ENCODE measurements at places on chromosomes 5 and 9.
A peak's percentile ranks its signal among the peaks of the same experiment; 100 is the strongest.

- no peak for DNase-seq
Measured at GRCh38 chr5:17436761-17437221, 61.2 kb upstream of the TAF11L2 start.

DNA sequence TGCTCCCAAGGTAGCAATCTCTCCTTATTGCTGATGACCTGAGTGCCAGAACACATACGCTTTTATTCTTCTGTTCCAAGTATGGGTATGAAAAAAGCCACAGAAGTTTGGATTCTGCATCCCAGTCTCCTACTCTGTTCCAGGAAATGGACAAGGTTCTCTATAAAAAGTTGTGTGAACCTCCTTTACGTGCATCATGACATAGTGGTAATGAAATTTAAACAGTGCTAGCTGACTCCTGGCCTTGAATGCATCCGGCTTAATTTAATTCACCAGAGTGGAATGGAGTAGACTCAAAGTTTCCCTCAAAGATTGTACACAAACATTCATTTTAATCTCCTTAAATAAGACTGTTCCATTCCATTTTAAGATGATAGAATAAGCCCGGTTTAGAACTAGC, 68.9 kb downstream of the LURAP1L start:
- no peak for DNase-seq

DNA sequence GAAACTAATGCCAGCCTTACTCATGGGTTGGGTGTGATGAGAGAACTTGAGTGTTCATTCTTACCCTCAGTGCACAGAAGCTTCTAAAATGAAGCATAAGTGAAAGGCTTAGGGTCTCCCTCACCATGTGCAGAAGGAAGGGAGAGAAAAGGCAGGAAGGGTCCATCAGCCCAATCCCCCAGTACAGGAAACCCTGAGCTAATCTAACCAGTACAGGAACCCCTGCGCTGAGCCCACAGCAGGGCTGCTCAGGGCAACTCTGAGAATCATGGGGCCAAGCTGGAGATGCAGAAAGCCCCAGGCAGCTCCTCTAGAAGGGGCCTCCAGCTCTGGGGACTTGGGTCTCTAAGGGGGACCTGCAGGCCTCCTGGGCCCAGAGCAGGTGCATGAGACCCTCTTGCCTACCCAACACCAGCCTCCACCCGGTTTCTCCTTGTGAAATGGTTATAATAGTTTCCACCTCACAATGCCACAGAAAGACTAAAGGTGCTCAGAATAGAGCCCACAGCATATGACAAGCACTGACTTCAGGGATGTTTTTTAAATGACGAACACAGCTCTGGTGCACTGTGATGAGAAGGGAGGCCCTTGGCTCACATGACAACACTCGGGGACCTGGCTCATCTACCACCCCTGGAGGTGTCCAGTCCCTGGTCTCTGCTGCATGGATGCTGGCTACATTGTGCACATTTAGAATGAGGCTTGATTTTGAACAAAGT, 190.1 kb downstream of the ACTL7B start:
- DNase-seq = no peak

GRCh38 chr5:71587766-71588532, 809 bp downstream of the MCCC2 start:
- no peak for DNase-seq

GRCh38 chr5:151254556-151254955, 1.6 kb downstream of the GM2A start:
- DNase-seq = no peak

GRCh38 chr9:17846948-17847655, 268.2 kb downstream of the SH3GL2 start:
- no peak for DNase-seq

GRCh38 chr5:156913719-156914370, 49.2 kb downstream of the TIMD4 start:
- DNase-seq = peak; percentile 47

GRCh38 chr5:135276151-135276550, 122.9 kb downstream of the MACROH2A1 start:
- DNase-seq = no peak

- DNase-seq = no peak
Measured at GRCh38 chr5:67639976-67640375, 443.4 kb upstream of the CD180 start.

DNA sequence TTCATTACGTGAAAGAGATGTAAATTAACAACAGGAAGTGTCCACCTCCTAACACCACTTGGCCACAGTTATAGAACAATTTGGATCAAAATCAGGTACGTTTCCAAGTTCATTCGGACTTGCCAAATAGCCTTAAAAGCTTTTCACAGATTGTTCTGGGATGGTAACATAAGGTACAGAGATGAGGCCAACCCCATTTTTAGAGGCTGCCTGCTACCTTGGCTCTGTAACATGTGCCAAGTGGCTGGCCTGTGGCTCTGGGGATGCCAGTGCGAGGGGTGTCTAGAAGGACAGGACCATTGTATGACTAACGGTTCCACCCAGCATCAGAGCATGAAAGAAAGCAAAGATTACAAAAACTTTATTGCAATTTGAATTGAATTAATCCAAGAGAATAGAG, 91.0 kb downstream of the LHFPL2 start:
- DNase-seq = no peak

DNA sequence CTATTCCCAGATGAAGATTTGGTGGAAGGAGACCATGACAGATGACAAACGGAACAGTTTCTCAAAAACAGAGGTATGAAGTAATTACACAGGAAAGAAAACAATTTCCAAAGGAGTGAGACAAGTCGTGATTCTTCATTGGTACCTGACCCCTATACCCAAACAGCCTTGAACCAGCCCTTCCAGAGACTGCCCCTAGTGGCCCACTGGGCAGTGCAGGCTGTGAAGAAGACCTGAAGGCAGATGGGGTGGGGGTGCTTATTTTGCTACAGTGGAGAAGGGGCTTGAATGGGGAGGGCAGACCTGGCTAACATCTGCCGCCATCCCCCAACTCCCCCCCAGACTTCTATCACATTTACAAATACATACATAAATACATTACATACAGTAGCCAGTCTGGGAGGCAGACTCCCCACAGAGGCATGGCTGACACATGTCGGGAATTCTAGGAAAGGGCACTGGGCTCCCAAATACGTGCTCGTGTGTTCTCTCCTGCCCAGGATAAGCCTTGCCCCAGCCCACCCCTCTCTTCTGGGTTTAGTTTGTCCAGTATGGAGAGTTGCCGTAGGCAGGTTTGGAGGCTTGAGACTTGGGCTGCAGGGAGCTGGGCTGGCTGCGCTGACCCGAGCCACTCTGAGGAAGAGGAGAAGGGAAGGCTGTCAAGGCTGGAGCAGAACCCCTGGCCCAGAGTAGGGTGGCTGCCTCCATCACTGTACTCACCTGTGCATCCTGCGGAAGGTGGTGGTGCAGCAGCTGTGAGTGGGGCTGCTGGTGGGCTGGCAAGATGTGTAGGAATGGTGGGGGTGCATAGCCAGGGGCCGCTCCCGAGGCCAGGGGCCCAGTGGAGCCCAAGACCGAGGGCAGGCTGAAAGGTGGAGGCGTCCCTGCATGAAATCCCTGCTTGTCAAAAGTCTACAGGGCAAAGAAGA, 105.3 kb downstream of the UBE2R2 start:
- DNase-seq = no peak

GRCh38 chr5:142726188-142726731, 40.4 kb upstream of the FGF1 start:
- DNase-seq = no peak

DNA sequence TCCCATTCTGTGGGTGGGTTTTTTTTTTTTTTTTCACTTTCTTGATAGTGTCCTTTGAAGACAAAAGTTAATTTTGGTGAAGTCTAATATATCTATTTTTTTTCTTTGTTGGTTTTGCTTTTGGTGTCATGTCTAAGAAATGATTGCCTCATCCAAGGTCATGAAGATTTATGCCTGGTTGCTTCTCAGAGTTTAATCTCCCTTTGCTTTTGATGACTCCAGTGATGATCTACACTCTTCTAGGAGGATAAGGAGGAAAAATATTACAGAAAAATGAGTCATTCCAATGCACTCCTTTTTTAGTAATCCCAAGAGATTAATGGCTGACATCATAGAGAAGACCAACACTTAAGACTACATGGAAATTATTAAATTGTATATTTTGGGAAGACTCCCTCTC, 79.7 kb upstream of the ICE1 start:
- no peak for DNase-seq

GRCh38 chr9:69176471-69177171, 2.5 kb downstream of the TJP2 start:
- no peak for DNase-seq

- no peak for DNase-seq
Measured at GRCh38 chr5:36442796-36443195, 141.1 kb upstream of the RANBP3L start.

DNA sequence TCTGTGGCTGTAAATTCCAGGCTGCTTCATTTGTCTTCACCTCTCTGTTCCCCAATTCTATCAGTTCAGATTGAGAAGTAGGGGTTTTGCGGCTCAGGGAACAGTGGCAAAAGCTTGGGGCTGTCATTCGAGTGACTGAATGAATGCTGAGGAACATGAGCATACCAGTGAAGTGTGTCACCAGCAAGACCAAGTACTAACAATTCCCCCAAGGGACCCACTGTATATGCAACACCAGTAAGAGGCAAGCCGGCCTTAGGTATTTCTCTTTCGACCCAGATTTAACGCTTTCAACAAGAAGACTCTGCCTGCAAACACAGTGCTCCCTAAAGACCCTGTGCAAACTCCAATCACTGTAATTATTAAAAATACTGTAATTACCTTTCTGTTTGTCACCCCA, 25.8 kb downstream of the KLHL3 start:
- no peak for DNase-seq

DNA sequence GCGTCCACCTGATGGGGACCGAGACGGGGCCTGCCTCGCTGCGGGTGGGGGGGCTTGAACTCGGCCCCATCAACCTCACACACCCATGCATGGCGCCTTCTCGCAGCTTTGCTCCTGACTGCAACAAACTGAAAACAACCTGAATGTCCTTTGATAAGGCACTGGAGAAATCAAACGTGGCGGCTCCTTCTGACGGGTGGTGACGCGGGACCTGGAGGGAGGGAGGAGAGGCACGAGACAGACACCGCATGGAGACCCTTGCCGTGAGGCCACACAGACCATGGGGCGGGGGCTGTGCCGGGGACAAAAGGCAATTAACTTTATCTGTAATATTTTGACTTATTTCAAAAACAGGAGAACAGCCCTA, 48.6 kb downstream of the NACC2 start:
- DNase-seq = no peak

DNA sequence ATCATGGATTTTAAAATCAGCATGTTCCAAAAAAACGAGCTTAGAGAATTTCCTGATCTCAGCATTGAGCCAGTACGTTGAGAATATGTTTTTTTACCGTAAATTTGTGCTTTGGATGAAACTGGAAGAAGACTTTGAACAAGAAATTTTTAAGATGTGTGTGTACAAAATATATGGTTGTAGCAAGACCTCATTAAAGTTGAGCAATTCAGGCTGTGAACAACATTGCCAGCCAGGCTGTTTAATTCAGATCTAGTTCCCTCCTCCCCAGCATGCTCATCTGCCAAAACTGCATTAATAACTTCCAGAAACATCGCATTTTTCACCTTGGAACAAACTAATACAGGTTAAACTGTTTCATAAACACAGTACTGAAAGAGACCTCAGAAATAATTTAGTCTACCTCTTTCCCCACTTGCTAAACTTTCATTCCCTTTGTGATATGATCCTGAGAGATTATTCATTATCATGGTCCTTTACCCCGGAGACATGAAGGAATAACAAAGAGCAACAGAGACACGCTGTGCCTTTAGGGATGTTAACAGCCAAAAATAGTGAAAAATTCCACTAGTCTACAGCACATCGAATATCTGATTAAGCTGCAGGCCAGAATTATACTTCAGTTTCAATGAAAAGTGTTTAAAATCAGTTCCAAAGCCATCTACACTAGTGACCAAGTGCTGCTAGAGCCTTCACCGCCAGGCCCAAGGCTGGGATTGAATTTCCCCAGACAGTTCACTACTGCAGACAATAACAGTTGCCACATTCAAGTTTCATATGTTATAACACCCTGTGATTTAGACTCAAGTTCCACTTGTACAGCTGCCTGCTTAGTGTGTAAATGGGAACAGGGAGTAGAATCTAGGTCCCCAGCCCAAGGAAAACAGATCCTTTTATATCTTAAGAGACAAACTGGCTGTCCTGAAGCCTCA, 89.6 kb downstream of the EFNA5 start:
- DNase-seq = no peak

DNA sequence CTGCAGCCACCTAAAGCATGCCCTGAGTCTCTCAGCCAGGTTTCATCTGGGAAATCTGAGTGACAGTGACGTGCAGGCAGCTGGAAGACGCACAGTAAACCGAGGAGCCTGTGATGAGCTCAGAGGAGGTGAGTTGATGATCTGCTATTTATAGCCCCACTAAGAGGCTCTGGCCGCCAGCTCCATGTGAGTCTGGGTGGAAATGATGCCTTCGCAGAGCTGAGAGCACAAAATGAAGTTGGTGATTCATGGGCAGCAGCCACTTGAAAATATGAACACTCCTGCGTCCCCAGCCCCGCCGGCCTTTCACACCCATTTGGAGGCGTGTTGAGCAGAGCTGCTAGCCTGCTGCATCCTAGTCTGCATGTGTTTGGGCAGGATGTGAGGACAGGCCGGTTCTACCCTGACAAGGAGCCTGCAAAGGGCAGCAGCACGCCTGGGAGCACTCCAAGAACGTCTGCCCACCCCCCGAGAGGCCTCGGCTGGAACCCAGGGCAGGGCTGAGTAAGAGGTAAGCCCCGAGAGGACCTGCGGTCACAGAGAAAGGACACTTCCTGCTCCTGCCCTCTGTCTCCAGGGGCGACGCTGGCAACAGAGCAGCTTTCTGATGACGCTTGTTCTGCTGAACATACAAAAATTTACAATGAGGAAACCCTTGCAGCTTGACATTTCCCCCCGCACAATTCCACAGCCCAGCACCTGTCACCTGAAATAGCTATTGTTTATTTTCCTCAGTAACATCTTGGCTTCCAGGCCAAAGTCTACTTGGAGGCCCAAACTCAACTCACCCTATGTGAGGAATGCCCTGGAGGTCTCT, 25.1 kb upstream of the CDKN2AIPNL start:
- peak; percentile 16 for DNase-seq

DNA sequence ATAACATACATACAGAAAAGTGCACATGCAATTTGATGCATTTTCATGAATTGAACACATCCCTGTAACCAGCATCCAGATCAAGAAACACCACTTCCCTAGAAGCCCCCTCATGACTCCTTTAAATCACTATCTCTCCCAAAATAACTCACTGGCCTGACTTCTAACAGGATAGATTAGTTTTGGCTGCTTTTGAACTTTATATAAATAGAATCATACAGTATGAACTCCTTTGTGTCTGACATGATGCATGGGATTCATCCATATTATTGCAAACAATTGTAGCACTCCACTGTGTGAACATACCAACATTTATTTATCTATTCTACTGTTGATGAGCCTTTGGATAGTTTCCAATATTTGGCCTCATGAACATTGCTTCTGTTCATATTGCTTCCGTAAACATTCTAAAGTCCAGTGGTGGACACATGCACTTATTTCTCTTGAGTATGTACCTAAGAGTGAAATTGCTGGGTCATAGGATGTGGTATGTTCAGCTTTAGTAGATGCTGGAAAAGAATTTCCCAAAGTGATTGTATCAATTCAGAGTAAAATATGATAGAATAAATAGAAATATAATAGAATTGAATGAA, 148.7 kb upstream of the GDNF start:
- DNase-seq = no peak

- no peak for DNase-seq
Measured at GRCh38 chr5:149961186-149961685, 678 bp downstream of the SLC26A2 start.

GRCh38 chr5:124878583-124879342, 132.3 kb upstream of the ZNF608 start:
- no peak for DNase-seq

All from CD8-positive, alpha-beta memory T cell (primary cell).